ENCODE measurements at places on chromosomes 4 and X.
A peak's percentile ranks its signal among the peaks of the same experiment; 100 is the strongest.

DNA sequence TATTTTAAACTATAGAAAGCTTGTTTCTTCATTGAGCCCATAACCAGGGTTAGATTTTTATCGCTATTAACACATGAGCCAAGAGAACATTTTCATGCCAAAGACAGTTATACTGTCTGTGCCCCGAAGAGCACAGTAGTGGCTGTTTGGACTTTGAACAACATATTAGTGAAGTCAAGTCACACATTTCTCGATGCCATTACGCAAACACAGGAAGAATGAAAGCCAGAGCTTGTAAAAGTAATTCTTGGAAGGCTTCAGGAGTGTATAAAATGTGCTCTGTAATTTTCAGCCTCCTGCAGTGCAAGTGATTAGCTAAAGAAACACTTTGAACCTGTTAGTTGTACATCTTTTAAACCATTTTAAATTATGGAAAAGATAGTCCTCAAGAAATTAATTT is 590.7 kb upstream of the PITX2 start:
- H3K27ac ChIP-seq = no peak overlapping the region
- no peaks in the 10 kb centered on the region for H3K4me1 ChIP-seq
- DNase-seq = no peak
- no peaks in the 10 kb centered on the region for H3K36me3 ChIP-seq

DNA sequence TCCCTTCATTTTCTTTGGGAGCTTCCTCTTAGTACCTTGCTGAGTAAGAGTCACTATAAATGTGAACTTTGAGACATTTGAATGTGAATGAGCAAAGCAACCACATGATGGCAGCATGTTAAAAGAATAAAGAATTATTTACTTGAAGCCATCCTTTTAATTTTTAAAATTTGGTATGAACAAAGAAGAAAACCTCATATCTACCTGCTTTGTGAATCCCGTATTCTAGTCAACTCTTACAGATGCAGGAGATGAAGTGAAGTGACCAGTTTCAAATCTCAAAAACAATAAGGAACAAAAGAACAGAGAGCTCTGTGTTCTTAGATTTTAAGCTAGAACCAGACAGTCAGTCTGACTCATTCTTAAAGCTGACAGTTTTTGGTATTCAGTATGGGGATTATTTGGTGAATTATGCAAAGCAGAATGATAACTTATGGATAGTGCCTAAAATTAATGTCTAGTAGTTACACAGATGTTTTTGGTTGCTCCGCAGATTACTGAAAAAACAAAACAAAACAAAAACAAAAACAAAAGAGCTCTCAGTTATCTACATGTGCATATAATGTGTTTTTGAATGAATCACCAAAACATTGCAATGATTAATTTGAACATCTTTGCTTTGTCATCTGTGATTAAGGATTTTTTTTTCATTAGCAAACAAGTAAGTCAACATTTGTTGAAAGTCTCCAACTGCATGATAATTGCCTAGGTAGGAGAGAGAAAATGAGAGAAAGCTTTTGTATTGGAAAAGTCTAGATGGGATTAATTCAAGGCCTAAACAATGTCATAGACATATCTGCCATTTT is 48.2 kb upstream of the H2AZ1 start:
- no peak for DNase-seq
- H3K4me3 ChIP-seq = no peak overlapping the region
- H3K27me3 ChIP-seq = no peaks in the 10 kb centered on the region
- no peaks in the 10 kb centered on the region for H3K36me3 ChIP-seq
- H3K27ac ChIP-seq = peak overlapping the region; percentile 11

- no peaks in the 10 kb centered on the region for H3K27me3 ChIP-seq
- H3K4me1 ChIP-seq = peaks cover 7% of the 10 kb centered on the region
- DNase-seq = no peak
- no peaks in the 10 kb centered on the region for H3K36me3 ChIP-seq
- H3K4me3 ChIP-seq = no peak overlapping the region
- H3K27ac ChIP-seq = no peak overlapping the region
These were observed 26.7 kb downstream of the ANKRD50 start for GRCh38 chr4:124685851-124686250.

DNA sequence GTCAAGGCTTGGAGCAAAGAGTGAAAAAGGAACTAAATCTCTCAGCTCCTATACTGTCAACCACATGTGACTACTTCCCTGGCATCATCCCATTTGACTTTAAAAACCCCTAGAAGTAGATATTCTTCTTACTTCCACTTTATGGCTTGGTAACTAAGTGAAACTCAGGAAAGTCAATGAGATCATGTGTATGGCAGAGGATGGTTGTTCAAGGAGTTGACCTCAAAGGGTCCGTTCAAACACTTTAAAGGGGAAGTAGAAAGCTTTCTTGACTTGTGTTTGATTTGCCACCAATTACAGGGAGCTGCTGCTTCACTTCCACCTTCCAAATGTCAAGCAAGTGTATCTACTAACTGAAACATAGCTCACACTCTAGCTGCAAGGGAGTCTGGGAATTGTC is 187.2 kb downstream of the RAB28 start:
- no peaks in the 10 kb centered on the region for H3K27me3 ChIP-seq
- no peak for DNase-seq
- H3K4me1 ChIP-seq = no peaks in the 10 kb centered on the region
- H3K4me3 ChIP-seq = no peak overlapping the region
- H3K36me3 ChIP-seq = no peaks in the 10 kb centered on the region

DNA sequence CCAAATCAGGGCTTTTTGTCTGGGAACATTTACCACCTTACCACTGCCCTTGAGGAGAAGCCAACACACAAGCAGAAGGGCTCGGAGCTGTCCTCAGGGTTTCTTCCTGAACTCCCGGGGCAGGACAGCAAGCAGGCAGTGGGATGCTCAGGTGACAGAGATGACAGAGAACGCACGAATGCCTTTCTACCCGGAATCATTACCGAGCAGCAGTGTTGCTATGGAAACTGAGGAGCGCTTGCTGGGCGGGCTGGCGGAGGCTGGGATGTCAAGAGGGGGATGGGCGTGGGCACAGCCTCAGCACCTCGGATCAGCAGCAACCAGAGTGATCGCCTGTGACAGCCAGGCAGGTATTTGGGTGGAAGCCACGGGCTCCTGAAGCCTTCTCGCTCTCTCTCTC is 17.8 kb downstream of the SSR4 start:
- no peak overlapping the region for H3K27ac ChIP-seq
- no peak for DNase-seq
- H3K36me3 ChIP-seq = no peaks in the 10 kb centered on the region
- H3K27me3 ChIP-seq = no peaks in the 10 kb centered on the region
- H3K4me1 ChIP-seq = no peaks in the 10 kb centered on the region

- no peaks in the 10 kb centered on the region for H3K4me1 ChIP-seq
- H3K27me3 ChIP-seq = no peaks in the 10 kb centered on the region
- no peak overlapping the region for H3K4me3 ChIP-seq
- DNase-seq = no peak
These were observed 756.1 kb downstream of the SH3BGRL start for GRCh38 chrX:81957900-81958545.

- no peak for DNase-seq
- H3K27me3 ChIP-seq = no peaks in the 10 kb centered on the region
- H3K36me3 ChIP-seq = no peaks in the 10 kb centered on the region
- peak overlapping the region; percentile 82 for H3K27ac ChIP-seq
These were observed 763 bp downstream of the USP38 start for GRCh38 chr4:143185253-143186107.

GRCh38 chr4:147787204-147787603 is 55.3 kb downstream of the ARHGAP10 start:
- no peaks in the 10 kb centered on the region for H3K27me3 ChIP-seq
- H3K36me3 ChIP-seq = no peaks in the 10 kb centered on the region
- H3K27ac ChIP-seq = no peak overlapping the region

GRCh38 chr4:139175646-139176301 is 1.2 kb downstream of the ELF2 start:
- peaks cover 35% of the 10 kb centered on the region for H3K4me1 ChIP-seq
- no peaks in the 10 kb centered on the region for H3K36me3 ChIP-seq
- H3K27me3 ChIP-seq = no peaks in the 10 kb centered on the region
- peak overlapping the region; percentile 100 for H3K27ac ChIP-seq
- H3K4me3 ChIP-seq = peak overlapping the region; percentile 92

- no peak for DNase-seq
- H3K27me3 ChIP-seq = no peaks in the 10 kb centered on the region
These were observed 23.0 kb upstream of the CCDC149 start for GRCh38 chr4:24935856-24936255.

GRCh38 chr4:144531841-144532240 is 114.1 kb upstream of the HHIP start:
- DNase-seq = no peak
- H3K27ac ChIP-seq = no peak overlapping the region
- no peaks in the 10 kb centered on the region for H3K4me1 ChIP-seq
- no peaks in the 10 kb centered on the region for H3K36me3 ChIP-seq
- no peaks in the 10 kb centered on the region for H3K27me3 ChIP-seq

- H3K4me1 ChIP-seq = no peaks in the 10 kb centered on the region
- H3K27ac ChIP-seq = no peak overlapping the region
- H3K27me3 ChIP-seq = no peaks in the 10 kb centered on the region
- no peak for DNase-seq
- H3K4me3 ChIP-seq = no peak overlapping the region
- no peaks in the 10 kb centered on the region for H3K36me3 ChIP-seq
These were observed 25.2 kb upstream of the COL25A1 start for GRCh38 chr4:109327641-109328040.

DNA sequence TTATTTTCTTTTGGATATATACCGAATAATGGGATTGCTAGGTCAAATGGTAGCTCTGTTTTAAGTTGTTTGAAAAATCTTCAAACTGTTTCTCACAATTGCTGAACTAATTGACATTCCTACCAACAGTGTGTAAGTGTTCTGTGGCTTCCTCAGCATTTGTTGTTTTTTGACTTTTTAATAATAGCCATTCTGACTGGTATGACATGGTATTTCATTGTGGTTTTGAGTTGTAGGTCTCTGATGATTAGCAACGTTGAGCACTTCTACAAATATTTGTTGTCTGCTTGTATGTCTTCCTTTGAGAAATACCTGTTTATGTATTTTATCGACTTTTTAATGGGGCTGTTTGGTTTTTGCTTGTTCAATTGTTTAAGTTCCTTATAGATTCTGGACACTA is 680.1 kb upstream of the GRIA3 start:
- H3K27ac ChIP-seq = no peak overlapping the region
- H3K4me1 ChIP-seq = no peaks in the 10 kb centered on the region
- no peak overlapping the region for H3K4me3 ChIP-seq
- no peak for DNase-seq
- no peaks in the 10 kb centered on the region for H3K36me3 ChIP-seq

- no peaks in the 10 kb centered on the region for H3K27me3 ChIP-seq
- H3K4me3 ChIP-seq = no peak overlapping the region
- peaks cover 15% of the 10 kb centered on the region for H3K4me1 ChIP-seq
- H3K36me3 ChIP-seq = no peaks in the 10 kb centered on the region
- no peak overlapping the region for H3K27ac ChIP-seq
- no peak for DNase-seq
These were observed 13.3 kb upstream of the UBA6 start for GRCh38 chr4:67714248-67714583.

- DNase-seq = no peak
- peak overlapping the region; percentile 70 for H3K27ac ChIP-seq
- H3K4me1 ChIP-seq = no peaks in the 10 kb centered on the region
- no peaks in the 10 kb centered on the region for H3K27me3 ChIP-seq
- no peaks in the 10 kb centered on the region for H3K36me3 ChIP-seq
- no peak overlapping the region for H3K4me3 ChIP-seq
These were observed 10.7 kb downstream of the LIAS start for GRCh38 chr4:39469429-39470077.

DNA sequence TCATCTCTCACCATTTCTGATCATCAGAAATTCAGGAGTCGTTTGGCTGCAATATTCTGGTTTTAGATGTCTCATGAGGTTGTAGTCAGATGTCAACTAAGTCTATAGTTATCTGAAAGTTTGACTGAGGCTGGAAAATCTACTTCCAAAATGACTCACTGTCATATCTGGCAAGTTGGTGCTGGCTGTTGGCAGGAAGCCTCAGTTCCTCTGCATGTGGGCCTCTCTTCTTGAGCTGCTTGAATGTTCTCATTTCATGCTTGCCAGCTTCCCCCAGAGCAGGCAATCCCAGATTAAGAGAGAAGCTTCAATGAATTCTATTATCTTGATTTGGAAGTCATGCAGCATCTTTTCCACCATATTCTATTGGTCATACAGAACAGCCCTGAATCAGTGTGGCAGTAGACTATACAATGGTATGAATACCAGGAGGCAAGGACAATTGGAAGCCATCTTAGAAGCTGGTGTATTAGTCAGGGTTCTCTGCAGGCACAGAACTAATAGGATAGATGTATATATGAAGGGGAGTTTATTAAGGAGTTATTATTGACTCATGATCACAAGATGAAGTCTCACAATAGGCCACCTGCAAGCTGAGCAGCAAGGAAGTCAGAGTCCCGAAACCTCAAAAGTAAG is 46.8 kb upstream of the ELF2 start:
- no peak for DNase-seq
- no peak overlapping the region for H3K4me3 ChIP-seq
- H3K36me3 ChIP-seq = no peaks in the 10 kb centered on the region
- no peaks in the 10 kb centered on the region for H3K27me3 ChIP-seq
- no peaks in the 10 kb centered on the region for H3K4me1 ChIP-seq
- H3K27ac ChIP-seq = no peak overlapping the region

- H3K27ac ChIP-seq = no peak overlapping the region
- H3K4me1 ChIP-seq = no peaks in the 10 kb centered on the region
- H3K27me3 ChIP-seq = no peaks in the 10 kb centered on the region
- no peaks in the 10 kb centered on the region for H3K36me3 ChIP-seq
- DNase-seq = no peak
These were observed 348.7 kb downstream of the MAPK10 start for GRCh38 chr4:86011117-86011516.

Data from vagina (tissue), 2 donors.